ENCODE measurements at places on chromosomes 11 and 22.

GRCh38 chr11:7969756-7970646 is 4.8 kb upstream of the NLRP10 start:
- DNase-seq = no peak

DNA sequence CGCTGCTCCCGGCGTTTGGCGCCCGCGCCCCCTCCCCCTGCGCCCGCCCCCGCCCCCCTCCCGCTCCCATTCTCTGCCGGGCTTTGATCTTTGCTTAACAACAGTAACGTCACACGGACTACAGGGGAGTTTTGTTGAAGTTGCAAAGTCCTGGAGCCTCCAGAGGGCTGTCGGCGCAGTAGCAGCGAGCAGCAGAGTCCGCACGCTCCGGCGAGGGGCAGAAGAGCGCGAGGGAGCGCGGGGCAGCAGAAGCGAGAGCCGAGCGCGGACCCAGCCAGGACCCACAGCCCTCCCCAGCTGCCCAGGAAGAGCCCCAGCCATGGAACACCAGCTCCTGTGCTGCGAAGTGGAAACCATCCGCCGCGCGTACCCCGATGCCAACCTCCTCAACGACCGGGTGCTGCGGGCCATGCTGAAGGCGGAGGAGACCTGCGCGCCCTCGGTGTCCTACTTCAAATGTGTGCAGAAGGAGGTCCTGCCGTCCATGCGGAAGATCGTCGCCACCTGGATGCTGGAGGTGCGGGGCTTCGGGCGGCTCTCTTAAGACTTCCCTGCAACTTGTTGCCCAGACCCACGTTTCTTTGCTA is at the start of gene CCND1:
TSS of gene CCND1 (plus strand) at position 162 of the 587 bp plus-strand sequence. CDS start at position 320, 158 bp downstream.
- DNase-seq = no peak

- DNase-seq = no peak
Observed at GRCh38 chr11:67060111-67060522, 3.5 kb downstream of the RHOD start.

DNA sequence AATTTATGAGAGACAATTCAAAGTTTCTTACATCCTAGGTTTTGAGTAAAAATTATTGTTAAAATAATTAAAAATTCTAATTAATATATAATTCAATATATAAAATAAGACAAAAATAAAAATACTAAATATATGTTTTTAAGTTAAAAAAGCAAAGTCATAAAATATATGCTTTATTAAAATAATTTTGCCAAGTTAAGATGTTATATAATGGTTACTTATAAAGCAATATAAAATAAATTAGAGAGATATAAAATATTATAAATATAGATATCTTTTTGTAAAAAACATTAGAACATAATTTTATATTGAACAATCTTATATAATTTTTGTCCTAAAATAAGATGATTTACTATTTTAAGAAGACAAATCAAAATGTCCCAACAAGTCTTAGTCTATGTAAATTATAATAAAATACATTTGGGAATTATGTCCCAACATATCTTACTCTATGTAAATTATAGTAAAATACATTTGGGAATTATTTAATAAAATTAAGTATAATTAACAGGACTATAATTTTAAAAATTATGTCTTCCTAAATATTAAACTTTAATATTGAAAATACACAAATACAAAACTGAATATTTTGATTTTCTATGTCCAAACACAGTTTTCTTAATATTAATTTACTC is 67.7 kb upstream of the TOP3B start:
- DNase-seq = no peak

DNA sequence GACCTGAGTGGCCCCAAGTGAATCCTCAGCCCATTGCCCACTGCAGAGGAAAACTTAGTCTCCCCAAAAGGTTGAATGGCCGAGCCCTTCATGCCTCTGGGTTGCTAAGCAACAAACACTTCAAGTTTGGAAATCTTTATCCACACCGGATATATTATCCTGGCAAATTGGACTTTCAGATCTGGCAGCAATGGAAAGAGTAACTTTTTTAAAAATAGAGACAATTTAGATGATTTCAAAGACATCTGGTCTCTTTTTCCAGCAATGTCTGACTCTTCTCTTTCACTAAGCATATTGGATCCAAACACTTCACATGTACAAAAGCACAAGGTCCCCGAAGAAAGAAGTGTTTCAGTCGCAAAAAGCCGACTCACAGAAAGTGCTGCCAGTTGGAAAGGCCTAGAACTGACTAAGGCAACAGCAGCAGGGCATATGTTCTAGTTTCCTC is 505.3 kb downstream of the SOX6 start:
- DNase-seq = no peak

All from activated CD4-positive, alpha-beta memory T cell treated with anti-CD3 and anti-CD28 coated beads, Interleukin-2, amount 10 ng/mL, durations not matched to agents 7 days and 5 days (primary cell).